Lung (tissue), 17 donors: ENCODE measurements at places on chromosomes 11 and 22. TPM values are rescaled to one million over a fixed set of nuclear protein-coding genes. Genes with fewer than 3 reads are reported as not detected.

The WBP2NL gene
- 1.8 TPM for total RNA-seq

The DBX1 gene
- total RNA-seq: not detected

The INS gene
- not detected for total RNA-seq

The CLTCL1 gene
- total RNA-seq: 9.2 TPM

The MYBPC3 gene
- total RNA-seq: 1.1 TPM

The SLC5A1 gene
- total RNA-seq: 0.63 TPM

The KCNQ1 gene
- total RNA-seq: 41.7 TPM

The ACTN3 gene
- total RNA-seq: not detected

The UPK3A gene
- total RNA-seq: not detected

The OR1S1 gene
- total RNA-seq: not detected

GRCh38 chr22:16960220-16960883 is 47.7 kb downstream of the GAB4 start:
- DNase-seq: no peak

DNA sequence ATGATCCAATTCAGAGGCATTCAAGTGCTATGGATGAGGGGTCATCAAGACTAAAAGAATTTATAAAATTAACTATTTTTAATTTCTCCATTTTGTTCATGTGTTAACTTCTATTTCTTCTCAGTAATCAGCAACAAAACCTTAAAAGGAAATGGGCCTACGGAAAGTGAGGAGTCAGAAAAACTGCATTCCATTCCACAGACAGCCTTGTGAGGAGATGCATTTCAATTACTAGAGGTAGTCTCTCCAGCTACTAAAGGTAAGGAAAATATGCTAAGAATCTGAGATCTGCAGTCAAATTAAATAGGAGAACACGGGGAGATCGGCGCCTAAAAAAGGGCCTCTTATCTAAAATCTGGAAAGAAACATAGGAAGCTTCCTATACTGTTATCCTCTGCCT is 661.7 kb downstream of the DLG2 start:
- DNase-seq: no peak

- DNase-seq: no peak
Measured at GRCh38 chr22:20786536-20786979, 12.6 kb downstream of the SERPIND1 start.

DNA sequence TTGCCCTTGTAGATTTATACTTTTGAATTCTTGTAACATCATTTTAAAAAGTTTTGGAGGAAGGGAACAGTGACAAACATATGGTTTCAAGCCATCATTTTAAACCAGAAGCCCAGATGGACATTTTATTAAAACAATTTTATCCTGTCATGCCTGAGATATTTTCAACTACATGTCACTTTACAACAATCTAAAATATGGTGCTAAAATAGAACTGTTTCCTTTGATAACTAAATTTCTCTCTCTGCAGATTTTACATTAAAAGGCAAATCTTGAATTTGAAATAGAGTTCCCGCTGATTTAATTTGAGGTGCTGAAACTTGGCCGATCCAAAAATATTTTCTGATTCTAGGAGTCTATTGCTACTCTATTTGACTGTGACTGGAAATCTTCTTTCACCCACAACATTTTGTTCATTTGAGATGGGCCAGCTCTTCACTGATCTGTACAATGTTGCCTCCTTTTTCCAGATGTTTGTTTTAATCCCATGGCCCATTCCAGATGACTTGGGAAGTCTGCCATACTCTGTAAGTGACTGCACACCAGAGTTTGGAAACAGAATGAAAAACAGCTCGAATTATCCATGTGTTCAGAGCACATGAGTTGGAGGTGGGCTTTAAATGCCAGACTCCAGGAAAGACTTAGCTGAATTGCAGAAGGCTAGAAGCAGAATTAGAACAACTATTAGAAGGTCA is 402.5 kb downstream of the TMEM135 start:
- DNase-seq: peak; percentile 43

DNA sequence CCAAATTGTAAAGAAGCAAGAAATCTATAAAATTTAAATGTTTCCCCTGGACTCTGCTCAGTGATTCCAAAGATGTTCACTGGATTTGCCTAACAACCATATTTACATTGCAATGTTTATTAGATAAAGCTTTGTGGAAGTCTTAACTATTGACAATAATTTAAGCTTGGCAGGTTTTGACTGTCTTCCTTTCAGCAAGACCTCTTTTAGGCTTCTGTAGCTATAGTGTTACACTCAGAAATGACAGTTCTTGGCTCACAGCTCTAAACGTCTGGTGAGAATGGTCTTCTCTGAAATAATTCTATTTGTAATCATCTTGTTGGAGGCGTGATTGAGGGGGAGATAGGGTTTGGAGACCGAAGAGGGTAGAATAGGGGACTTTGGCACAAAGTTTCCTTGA is 44.8 kb upstream of the CRTAM start:
- peak; percentile 40 for DNase-seq

GRCh38 chr11:111352231-111352746 is 26.8 kb downstream of the POU2AF1 start:
- DNase-seq: no peak

DNA sequence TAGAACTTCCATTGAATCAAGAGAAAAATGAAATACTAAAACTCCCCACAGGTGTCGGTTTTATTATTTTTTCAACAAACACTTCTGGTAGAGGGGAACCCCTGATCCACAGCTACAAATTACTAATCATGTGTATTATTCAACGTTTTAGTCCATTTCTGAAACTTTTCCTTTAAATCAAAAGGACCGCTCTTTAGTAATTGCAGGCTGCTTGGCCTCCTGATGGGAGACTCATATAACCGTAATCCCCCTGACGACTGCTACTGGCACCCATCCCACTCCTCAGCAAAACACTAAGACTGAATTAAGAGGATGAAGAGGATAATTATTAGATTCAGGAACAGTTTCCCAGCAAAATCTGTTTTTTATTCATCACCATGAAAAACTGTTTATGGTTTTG is 46.4 kb downstream of the PAX6 start:
- no peak for DNase-seq

- peak; percentile 53 for DNase-seq
Measured at GRCh38 chr11:92702037-92702804, 267.2 kb upstream of the MTNR1B start.

DNA sequence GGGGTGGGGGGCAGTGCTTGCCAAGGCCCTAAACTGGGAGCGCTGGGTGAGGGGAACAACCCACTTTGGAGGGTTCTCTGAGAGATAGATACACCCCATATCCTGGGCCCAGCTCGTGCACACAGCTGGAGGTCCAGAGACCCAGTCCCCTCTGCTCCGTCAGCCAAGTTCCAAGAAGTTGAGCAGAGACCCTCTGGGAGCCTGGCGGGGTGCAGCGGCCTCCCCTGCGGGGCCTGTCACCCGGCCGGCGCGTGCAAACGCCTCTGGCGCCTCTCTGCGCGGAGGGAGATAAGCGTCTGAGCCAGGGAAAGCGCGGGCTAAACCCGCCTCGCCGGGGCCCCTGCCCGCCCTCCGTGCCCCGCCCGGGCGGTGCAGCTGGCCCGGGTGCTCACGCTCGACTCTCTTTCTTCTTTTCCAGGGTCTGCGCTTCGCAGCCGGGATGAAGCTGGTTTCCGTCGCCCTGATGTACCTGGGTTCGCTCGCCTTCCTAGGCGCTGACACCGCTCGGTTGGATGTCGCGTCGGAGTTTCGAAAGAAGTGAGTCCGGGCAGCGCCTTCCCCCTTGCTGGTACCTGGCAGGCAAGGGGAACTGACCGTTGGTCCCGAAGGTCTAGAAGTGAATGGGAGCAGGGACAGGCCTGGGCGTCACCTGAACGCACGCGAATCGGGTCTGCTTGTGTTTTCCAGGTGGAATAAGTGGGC is 540 bp downstream of the ADM start:
- peak; percentile 57 for DNase-seq

GRCh38 chr11:64619196-64619595 is 28.2 kb downstream of the SLC22A12 start:
- peak; percentile 21 for DNase-seq

DNA sequence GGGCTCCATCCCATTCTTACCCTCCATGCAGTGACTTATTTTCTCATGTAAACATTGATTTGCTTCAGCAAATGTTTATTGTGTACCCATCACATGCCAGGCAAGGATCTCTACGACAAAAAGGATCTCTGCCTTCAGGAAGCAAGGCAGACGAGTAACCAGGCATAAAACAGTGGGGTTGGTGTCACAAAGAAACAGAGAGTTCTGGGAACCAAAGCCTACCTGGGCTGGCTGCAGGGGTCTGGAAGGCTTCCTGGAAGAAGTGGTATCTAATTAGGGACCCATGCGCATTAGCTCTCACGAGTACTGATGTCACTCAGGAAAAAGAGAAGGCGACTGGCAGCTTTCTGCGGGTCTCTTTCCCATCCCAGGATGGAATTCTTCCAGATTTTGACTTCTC is 44.5 kb downstream of the KIAA1671 start:
- no peak for DNase-seq

DNA sequence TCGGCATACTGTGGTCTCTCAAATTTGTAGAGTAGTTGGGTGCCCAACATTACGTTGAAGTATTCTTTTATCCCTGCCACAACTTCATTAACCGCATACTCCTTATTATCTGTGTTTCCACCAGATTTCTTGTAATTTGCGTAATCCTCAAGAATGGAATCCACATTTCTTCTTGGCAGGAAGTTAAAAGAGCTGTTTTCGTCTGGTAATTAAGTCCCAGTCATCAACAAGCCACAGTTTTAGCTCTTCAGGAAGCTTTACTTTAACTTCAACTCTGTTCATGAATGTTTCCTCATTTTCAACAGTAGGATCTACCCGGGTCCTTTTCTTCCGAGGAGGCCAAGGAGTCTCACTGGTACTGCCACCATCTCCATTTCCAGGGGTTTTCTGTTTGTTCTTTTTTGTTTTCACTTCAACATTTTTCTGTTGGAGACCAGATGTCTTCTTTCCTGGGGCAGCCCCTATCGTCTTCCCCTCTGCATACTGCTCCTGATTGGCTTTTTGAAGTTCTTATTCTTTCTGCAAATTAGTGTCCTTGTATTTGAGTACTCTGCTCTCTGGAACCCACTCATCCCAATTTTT is 30.3 kb downstream of the PDE3B start:
- peak; percentile 53 for DNase-seq

DNA sequence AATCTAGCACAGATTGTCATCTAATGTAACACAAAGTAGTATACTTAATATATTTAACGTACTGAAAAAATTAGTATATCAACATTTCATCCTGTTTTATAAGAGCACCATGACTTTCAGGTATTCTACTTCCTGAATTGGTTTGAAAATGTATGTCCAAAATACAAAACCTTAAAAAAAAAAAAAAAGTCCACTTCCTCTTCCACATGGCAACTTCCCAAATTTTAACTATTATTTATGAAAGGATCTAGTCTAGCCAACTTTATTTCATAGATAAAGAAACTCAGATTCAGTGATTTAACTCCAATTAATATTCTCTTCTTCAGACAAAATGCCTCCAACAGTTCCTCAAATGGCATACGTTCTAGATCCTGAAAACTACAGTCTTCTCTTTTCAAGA is 44.0 kb downstream of the PIK3C2A start:
- DNase-seq: no peak

DNA sequence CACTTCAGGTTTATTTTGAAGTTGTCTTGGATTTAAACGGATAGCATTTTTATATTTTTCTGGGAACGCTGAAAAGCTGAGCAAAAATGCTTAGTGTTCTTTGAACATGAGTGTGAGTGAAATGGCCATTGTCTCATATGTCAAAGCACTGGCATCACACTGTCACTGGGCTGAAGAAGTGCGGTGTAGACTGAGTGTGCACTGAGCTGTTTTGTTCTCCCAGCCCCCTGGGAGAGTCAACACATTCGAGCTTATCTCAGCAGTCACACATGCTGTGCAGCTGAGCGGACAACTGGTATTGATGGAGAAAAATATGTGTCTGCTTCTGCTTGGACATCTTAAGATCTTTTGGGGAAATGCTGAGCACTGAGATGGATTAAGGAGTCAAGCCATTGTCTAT is 90.8 kb downstream of the TECTA start:
- no peak for DNase-seq

DNA sequence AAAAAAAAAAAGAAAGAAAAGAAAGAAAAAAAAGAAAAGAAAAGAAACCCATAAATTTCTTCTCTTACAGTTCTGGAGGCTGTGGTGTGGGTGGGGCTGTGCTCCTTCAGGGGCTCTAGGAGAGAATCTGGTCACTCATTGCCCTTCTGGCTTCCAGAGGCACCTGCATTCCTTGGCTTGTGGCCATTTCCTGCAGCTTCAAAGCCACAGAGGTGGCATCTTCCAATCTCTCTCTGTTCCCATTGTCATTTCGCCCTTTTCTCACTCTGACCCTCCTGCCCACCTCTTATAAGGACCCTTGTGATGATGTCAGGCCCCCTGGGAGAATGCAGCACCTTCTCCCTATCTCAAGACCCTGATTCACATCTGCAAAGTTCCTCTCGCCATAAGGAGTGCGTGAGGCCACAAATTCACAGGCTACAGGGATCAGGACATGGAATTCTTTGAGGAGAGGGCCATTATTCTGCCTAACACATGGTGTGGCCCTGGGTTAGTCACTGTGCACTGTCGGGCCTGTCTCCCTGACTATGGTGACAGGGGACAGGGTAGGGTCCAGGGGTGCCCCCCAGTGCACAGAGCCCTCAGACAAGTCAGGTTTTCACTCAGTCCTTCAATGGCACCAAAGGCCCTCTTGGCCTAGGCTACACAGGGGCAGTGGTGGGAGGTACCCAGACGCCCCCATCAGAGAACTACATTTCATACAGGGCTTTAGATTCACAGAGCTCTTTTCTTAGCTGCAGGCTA is 38.6 kb upstream of the PRR5 start:
- no peak for DNase-seq

DNA sequence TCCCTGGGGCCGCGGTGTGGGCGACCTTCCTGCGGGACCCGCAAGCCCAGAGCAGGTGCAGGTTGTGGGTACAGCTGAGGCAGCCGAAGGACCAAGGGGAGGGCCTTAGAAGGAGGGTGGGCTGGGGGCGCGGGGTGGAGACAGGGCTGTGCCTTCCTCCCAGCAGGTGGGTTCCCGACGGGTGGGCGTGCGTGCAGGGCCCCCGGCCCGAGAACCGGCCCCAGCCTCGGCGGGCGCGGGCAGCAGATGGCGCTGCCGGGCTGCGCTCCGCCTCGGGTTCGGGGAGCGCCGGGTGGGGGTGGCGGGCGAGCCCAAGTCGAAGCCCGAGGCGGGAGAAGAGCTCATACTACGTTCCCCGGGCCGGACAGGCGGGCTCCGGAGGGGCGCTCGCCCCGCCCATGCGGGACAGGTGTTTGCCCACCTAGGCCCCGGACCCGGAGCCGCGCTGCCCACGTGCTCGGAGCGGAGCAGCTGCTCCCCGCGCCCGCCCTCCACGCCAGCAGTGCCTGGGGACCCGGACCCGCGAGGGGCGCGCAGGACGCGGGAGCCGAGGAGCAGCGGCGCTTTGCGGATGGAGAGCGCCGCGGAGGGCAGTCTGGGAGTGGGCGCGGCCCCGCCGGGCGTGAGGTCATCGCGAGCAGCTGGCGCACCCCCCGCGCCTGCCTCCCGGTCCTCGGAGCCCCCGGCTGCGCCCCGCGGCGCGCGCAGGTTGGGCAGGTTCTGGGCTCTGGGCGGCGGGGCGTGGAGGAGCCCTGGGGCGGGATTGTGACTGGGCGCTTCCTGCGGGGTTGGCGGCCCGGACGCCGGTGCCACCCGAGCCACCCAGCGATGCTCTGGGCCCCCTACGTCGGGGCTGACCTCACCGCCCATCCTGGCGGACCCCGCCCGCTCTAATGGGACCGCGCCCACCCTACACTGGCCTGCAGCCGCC is 25.3 kb downstream of the DUSP8 start:
- peak; percentile 37 for DNase-seq
